Stimulated activated CD4-positive, alpha-beta T cell treated with anti-CD3 and anti-CD28 coated beads, Interleukin-1b, Interleukin-23, amount 100 ng/mL, for 48 hours (primary cell): ENCODE measurements at places on chromosomes 5 and 9.

- no peak for DNase-seq
Measured at GRCh38 chr9:105168870-105169319, 75.6 kb upstream of the SLC44A1 start.

DNA sequence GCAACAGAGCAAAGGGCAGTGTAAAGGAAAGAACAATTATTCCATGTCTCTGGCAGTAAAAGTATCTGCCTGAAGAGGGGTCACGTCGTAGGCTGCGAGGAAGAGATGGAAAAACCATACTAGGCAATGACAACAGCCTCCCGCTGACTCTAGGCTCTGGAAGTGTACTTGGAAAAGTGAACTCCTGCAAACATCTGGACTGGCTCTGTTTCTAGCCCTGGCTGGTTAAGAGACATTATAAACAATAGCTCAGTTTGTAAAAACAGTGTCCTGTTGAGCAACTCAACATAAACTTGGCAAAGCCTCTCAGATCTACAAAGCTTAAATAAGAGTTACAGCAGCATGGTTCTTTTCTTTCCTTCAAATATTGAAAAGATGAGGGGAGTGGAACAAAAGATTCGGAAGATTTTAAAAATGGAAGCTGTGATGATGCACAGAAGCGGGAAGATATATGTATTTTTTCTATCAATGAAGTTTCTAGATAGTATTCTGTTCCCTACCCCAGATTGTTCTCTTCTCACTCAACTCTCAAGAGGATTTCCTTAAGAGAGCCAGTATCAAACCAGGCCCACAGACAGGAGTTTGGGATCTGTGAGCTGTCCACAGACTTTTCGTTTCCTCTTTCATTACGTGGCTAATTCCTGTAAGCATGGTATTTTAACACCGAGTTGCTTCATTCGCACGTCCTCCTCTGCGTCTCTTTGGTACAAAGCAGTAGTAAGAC is 79.4 kb downstream of the SPTLC1 start:
- no peak for DNase-seq

GRCh38 chr5:57432876-57433275 is 49.7 kb downstream of the ACTBL2 start:
- no peak for DNase-seq

- no peak for DNase-seq
Measured at GRCh38 chr5:62082370-62082801, 223.6 kb upstream of the KIF2A start.

GRCh38 chr5:139812836-139813805 is 17.5 kb downstream of the PSD2 start:
- no peak for DNase-seq
